ENCODE measurements at places on chromosomes 1 and 21.
A peak's percentile ranks its signal among the peaks of the same experiment; 100 is the strongest.

GRCh38 chr1:29169976-29170375 lies 11.7 kb downstream of the SRSF4 start:
- no peak for DNase-seq

GRCh38 chr1:147504801-147505311 lies 36.4 kb upstream of the BCL9 start:
- no peak for DNase-seq

DNA sequence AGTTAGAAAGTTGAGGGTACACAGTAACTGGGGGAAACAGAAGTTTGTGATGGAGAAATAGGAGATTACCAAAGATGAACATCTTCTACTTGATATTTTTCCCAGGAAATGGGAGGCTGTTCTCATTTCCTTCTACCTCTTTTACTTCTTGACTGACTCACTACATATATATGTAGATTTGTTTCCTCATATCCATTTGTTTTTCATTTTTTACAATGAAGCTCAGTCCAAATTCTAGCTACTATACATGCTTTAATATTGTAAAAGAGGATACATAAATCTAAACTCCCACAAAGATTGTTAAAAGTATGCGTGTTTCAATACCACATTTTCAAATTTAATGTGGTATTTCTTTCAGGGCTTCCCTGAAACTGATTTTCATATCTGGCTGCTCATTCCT lies 366.6 kb upstream of the NCAM2 start:
- DNase-seq: no peak

GRCh38 chr1:10943991-10944730 lies 68.3 kb upstream of the TARDBP start:
- DNase-seq: no peak

DNA sequence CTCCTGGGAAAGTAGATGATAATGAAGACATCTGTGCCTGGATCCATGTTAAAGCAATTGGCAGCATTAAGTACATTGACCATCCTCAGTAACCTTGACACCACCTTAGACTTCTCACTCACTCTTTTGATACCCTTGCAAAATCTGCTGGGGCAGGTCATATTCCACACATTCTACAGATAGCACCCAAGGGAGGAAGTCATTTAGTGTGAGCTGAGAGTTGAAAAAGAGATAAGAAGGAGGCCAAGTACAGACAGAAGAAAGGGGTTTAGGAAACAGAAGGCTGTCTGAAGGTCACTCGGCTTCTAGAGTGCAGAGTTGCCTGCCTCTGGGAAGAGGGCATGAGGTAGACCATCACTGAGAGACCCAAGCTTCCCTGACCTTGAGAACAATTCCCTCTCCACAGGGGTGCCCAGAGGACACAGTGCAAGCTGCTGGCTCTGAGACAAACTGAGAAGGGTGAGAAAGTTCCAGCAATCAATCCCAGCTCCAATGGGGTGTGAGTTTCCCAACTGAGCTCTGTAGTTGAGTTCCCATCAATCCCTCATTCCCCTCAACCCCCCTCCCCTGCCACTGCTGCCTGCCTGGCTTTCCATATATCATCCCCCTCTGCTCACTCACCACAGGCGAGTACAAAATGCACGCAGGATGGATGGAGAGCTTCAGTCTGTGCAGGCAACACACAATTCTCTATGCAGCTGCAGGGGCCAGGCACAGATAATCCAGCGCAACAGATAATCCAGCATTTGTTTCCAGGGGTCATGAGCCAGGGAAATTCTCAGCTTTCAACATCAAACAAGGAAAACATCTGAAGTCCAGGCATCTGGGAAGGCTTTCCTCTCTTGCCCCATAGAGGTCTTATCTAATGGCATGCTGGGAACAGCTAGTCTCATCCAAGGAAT lies 7.4 kb upstream of the MOB3C start:
- DNase-seq: no peak

GRCh38 chr1:211732293-211732980 lies 57.0 kb upstream of the NEK2 start:
- DNase-seq: no peak

- no peak for DNase-seq
Measured at GRCh38 chr1:218164111-218164929, 120.8 kb upstream of the RRP15 start.

DNA sequence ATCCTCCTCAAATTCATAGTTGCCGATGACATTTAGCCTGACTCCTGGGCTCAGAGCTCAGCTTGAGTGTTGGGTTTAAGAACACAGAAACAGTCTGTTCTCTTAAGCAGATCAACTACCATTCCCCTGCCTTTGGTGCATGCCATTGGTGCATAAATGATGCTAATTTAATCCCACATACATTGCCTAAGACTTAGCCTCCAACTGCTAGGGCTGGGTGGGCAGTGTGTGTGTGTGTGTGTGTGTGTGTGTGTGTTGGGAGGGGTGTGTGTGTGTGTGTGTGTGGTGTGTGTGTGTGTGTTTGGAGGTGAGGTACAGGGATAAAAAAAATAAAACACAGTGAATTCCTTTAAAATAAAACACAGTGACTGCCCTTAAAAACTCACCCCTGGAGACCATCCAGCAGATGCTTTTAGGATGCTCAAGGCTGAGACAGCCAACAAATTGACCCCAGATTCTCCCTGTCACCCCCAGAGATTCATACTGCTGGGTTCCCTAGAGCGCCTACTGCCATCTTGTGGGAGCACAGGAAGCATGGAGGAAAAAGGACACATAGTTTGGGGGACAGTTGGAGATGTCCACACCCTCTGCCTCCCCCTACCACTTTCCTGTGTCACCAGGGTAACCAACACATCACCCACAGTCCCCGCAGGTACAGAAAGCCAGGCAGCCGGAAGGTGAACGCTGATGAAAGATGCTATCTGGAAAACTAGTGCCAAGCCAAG lies 30.6 kb downstream of the KLHDC7A start:
- DNase-seq: no peak

DNA sequence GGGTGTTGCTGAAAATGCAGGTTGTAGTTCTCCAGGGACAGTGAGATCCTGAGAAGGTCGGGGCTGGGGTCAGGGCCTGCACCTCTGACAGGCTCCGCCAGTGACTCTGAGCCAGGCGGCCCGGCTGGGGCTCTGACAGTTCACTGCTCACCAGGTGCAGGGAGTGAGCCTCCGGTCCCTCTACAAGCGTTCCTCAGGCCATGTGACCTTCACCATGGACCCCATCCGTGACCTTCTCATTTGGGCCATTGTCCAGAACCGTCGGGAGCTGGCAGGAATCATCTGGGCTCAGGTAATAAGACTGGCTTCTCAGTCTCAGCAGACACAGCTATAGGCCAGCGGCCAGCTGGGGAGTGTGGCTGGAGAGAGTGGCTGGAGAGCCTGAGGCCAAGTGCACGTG lies 41.8 kb downstream of the TRPM2 start:
- DNase-seq: no peak

- DNase-seq: no peak
Measured at GRCh38 chr1:119394085-119394484, 20.9 kb upstream of the HSD3B2 start.

- no peak for DNase-seq
Measured at GRCh38 chr1:201143726-201144635, 10.3 kb downstream of the TMEM9 start.

DNA sequence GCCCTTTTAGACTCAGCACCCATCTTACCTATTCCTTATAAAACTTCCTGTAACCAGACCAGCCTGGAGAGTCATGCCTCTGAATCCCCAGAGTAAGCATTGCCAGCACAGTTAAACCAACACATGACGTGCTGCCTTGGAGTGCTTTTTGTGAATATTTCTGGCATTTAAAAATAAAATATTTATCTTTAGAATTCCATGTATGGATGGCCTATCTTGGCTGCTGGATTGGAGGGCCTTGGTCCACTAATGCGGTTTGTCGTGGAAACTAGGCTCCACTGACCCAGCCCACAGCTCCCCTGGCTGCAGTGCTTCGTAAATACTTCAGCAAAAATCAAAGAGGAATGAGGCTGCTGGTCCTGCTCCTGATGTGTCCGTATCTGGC lies 17.5 kb downstream of the MTARC1 start:
- no peak for DNase-seq

- DNase-seq: no peak
Measured at GRCh38 chr1:81549588-81550127, 251.1 kb upstream of the ADGRL2 start.

DNA sequence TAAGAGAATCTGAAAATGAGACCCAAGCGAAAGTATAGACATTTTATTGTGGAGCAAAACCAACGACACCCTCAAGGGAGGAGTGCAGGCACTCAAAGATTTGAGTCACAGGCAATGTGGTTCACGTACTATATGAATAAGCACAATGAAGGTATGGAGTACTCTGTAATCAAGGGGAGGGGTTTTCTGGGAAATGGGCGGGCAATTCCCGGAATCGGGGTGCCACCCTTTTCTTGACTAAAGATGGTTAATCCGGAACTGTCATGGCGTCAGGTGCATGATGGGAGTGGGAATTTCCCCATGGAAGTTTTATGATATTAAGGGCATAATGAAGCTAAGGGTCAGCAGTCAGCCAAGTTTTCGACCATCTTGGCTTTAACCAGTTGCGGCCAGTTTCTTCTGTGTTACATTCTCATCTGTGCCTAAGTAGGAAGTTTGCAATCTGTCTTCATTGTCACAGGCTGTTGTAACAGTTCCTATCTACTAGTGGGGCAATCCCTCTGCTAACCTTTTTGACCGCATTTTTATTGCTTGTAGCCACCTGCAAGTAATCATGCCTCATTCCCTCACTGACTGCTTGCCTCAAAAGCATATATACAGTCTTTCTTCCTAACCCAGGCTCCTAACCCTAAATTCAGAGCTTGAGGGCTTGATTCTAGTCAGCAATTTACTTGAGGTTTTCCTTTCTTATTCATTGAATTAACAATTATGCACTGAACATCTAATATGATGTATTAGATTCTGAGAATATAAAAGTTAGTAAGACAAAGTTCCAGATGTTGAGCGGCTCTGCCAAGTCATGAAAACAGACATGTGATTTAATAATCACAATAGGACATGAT lies 775 bp upstream of the AIM2 start:
- DNase-seq: peak; percentile 98

DNA sequence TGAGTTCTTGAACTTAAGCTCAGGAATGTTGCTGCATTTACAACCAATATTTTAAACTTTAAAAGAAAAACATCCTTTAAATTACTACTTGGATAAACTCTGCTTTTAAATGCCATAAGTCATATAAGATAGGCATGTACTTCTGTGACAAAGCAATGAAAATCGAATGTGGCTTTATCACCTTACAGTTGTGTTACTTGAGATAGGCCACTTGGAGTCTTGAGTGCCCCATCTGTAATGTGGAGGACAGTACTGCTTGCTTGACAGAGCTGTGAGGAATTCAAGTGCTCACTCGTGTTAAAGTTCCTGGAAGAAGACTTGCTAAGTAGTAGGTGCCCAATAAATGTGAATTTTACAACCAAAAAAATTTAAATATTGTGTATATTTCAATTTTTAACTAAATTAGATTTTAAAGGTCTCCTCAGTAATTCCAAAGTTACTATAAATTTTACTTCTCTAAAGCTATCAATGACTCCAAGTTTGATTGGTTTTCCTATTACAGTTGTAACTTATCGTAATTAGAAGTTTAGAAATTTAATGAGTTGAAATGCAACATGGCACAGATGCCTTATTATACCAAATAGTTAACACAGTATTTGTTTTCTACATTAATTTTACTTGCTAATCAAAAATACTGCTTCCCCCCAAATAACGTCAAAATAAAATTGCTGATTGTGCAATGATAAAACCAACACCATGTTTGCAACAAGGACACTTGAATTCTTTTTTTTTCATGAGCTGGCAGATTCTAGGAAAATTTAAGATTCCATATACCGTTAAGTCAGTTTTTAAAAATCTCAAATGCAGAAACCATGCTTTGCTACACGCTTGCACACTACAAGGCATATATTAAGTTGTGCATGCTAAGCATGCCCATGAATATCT lies 21.8 kb downstream of the PSMB2 start:
- DNase-seq: no peak

- no peak for DNase-seq
Measured at GRCh38 chr1:196877964-196878363, 9.9 kb upstream of the CFHR4 start.

- no peak for DNase-seq
Measured at GRCh38 chr1:238658763-238659162, 727.6 kb upstream of the CHRM3 start.

DNA sequence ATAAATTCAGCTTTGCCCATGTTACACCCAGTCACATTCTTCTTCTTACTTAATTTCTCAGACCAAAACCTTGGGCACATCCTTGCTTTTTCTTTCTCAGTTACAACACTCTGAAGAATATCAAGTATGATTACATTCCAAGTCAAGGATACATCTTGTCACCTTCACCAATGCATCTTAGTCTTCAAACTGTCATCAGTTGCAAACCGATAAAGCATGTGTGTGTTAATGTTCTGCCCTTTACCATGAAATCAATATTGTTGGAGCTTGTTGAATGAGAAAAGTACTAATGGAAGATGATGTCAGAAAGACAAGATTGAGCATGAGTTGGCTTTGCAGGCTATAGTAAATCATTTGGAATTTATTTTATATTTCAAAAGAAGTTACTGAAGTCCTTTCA lies 764.6 kb downstream of the NCAM2 start:
- DNase-seq: no peak

GRCh38 chr1:48741380-48741779 lies 35.3 kb downstream of the BEND5 start:
- no peak for DNase-seq

- no peak for DNase-seq
Measured at GRCh38 chr21:29382030-29382654, 83.4 kb downstream of the BACH1 start.

DNA sequence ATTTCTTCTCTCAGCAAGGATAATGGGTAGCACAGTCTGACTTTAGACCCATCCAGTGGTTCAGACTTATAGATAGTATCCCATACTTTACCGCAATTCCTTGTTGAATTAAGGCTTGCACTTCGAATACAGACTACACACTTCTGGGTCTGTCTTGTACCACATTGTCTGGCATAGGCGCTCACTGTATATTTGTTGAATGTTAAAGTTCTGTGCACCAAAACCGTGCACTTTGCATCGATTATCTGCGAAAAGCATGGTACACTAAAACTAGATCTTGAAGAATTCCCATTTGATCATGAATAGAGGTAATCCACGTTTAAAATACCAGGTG lies 556 bp upstream of the RYR2 start:
- no peak for DNase-seq

- no peak for DNase-seq
Measured at GRCh38 chr1:58883888-58884482, 100.1 kb upstream of the JUN start.

DNA sequence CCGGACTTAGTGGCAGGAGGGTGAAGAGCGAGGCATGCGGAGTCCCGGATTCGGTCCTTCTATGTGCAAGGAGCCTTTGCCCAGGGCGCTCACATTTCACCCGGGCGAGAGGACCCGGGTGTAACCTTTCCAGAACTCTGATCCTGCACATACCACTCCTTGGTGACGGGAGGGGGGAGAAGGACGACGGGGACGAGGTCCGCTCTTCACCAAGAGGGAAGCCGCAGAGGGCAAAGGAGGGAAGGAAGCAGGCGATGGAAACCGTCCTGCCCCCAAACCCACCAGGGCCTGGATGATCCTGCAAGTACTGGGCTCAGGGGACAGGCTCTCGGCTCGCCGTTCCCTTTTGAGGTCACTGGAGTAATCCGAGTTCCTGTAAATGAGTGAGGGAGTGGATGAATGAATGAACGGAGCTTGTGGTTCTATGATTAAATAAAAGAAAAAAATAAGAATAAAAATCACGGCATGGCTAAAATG lies 993 bp downstream of the SYPL2 start:
- DNase-seq: no peak
